ENCODE measurements at places on chromosomes 4 and X.
A peak's percentile ranks its signal among the peaks of the same experiment; 100 is the strongest.

DNA sequence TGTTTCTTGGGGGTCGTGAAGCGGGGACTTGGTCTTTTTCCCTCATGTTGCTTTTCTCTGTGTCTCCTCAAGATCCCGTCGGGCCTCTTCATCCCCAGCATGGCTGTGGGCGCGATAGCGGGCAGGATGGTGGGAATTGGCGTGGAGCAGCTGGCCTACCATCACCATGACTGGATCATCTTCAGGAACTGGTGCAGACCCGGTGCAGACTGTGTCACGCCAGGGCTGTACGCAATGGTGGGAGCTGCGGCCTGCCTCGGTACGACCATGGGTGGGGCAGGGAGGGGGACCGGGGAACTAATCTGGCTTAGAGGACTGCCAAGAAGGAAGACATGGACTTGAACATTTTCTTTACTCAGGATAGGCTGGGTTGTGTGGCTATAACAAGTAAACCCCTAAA is 55.6 kb downstream of the CLCN4 start:
- no peak for DNase-seq

DNA sequence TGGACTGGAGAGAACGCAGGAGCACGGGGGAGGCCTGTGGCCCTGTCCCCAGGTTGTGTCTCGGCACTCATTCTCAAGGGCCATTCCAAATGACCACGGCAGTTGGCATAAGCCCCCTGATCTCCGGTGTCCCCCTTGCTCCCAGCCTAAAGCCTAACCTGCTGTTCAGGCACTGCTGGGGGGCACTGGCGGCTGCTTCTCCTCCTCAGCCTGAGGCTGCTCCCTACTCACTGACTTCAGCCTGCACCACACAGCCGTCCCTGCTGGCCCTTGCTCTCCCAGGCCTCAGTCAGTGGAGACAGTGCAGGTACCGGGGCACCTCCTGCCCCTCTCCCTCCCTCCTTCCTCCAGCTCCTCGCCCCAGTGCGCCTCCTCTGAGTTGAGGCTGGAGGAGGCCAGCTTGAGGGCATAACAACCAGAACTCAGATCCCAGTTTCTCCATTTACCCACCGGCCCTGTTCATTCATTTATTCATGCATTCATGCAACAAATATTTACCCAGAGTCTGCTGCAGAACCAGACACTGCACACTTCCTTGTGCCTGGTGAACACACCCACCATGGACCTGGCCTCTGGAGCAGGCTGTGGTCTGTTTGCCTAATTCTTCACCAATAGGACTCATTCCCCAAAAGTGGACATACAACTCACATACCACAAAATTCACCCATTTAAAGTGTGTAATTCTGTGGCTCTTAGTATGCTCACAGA is 65.0 kb downstream of the CPZ start:
- DNase-seq: no peak

DNA sequence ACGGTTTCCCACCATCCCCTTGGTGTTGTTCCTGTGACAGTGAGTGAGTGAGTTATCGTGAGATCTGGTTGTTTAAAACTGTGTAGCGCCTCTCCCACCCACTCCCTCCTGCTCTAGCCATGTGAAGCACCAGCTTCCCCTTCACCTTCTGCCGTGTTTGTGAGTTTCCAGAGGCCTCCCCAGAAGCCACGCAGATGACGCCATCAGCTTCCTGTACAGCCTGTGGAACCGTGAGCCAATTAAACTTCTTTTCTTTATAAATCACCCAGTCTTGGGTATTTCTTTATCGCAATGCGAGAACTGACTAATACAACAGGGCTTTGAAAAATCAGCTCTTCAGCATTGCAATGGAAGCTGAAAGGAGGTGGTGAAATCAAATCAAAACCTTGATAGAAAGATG is 50.0 kb downstream of the FGFBP1 start:
- no peak for DNase-seq

GRCh38 chr4:186844059-186844681 is 120.5 kb upstream of the FAT1 start:
- no peak for DNase-seq

DNA sequence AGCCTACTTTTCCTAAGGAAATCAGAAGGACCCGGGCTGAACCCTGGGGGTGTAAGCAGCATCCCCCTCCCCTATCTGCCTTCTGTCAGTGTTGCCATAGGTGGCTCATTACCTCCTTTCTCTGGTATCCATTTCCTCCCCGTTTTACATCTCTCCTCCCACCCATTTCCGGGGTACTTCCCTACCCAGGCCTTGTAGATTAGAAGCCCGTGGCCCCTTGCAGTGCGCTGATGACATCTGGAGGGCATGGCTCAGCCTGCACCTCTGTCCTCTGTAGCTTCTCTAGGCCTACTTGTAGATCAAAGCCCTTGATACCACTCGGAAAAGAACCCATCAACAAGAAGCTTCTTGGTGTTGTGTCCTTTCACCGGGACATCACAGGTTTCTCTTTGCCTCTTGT is 71.8 kb downstream of the NBDY start:
- no peak for DNase-seq

- DNase-seq: no peak
Measured at GRCh38 chr4:40865696-40866095, 115.9 kb downstream of the NSUN7 start.

- DNase-seq: no peak
Measured at GRCh38 chr4:40915318-40916217, 165.8 kb downstream of the NSUN7 start.

- no peak for DNase-seq
Measured at GRCh38 chrX:100083211-100083610, 326.9 kb downstream of the PCDH19 start.

DNA sequence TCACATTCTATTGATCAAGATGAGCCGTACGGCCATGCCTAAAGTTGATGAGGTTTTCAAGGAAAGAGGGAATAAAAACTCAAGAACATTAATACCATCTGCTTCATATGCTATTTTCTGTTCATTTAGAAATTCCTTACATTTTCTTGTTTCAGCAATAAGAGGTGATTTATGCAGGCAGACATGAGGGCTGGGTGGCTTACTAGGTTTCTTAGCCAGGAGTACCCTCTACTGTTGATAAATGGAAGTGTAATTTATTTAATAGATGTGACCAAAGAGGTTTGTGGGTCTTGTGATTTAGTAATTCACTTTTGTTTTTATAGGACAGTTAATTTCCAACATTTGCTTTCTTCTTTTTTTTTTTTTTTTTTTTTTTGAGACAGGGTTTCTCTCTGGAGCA is 6.4 kb upstream of the SMIM9 start:
- DNase-seq: peak; percentile 42

DNA sequence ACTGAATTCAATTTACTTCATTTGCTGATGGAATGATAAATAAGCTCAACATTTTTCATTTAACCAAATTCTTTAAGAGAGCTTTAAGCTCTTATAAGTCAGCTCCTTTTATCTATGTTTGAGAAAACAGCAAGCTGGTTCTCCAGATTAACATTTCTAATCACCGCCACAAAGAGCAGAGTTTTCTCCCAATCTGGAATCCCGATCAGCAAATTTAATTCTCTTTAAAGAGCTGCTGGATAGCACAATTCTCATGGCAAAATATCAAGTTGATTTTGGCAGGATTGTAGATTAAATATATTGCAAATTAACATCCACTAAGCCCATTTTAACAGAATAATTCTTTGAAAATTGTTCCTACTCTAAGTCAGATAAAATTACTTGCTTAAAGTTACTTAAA is 48.8 kb downstream of the RPS6KA3 start:
- no peak for DNase-seq

DNA sequence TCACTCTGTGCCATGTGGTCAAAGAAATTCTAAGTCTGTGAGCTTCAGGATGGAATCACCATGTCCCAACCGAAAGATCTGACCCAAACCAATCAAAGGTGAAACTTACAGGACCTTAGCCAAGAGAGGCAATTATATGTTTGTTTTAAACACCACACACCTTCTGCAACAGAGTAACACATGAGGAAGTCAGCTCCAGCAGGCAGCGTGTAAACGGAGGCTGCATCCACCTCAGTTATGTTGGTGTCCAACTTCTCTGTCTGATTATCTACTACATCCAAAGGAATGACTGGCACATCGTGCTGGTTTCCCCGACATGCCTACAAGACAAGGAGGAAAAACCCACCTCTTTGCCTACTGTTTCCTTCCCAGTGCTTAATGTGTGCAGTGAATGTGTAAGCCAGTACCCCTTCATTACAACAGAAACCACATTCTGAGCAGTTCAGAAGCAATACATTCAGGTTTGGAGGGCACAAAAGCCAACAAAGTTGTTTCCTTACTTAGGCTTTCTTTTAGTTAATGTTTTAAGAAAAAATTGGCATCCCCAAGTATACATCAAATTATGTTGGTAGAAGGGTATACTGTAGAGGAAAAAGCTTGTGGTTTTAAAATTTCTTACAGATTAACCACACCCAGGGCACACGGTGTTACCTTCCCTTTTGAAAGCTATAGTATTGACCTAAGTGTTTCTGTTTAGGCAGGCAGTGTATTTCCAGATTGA is 12.4 kb downstream of the CASP6 start:
- no peak for DNase-seq

DNA sequence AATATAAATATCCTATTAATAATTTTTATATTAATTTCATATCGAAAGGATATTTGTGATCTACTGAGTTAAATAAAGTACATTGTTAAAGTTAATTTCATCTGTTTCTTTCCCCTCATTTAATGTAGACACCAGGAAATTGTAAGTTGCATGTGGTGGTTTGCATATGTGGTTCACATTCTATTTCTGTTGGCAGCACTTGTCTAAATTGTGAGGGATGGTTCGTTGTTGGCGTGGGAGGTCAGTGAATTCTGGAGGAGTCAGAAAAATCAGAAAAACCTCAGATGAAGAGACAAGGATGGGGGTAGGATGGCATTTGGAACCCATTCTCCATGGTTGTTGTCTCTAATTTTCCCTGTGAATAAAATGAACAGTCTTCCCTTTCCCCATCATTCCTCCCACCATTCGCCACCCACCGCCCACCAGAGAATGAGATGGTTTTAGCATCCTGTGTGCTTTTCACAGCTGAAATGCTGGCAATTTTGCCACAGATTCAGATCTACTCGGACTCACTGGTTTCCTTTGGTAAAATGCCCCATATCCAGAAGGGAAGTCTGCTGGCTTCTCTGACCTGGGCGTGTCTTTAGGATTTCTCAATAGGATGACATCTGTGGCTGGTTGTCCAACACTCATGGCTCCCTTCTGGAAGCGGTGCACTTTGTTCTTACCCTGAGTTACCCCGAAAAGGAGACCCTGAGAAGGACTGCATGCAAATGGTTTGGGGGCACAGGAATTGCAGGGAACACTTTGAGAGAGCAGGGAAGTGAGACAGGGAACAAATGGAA is 52.3 kb downstream of the LGI2 start:
- DNase-seq: no peak

- no peak for DNase-seq
Measured at GRCh38 chr4:89579771-89580170, 257.2 kb downstream of the SNCA start.

- no peak for DNase-seq
Measured at GRCh38 chr4:146317783-146318182, 103.4 kb downstream of the REELD1 start.

DNA sequence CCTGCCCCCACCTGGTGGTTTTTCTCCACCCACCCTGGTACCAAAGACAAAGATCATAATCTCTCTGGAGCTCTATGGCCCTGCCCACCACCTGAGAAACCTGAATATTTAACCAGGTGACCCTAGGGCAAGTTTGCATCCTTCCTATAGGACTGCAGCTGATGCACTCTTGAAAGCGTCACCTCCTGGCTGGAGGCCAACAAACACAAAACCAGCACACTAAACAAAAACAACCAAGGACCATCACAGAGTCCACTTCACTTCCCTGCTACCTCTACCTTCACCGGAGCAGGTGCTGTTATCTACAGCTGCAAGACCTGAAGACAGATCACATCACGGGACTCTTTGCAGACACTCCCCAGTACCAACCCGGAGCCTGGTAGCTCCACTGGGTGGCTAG is 296.7 kb upstream of the FGF13 start:
- no peak for DNase-seq

GRCh38 chr4:26268246-26268645 is 52.6 kb upstream of the RBPJ start:
- DNase-seq: no peak

DNA sequence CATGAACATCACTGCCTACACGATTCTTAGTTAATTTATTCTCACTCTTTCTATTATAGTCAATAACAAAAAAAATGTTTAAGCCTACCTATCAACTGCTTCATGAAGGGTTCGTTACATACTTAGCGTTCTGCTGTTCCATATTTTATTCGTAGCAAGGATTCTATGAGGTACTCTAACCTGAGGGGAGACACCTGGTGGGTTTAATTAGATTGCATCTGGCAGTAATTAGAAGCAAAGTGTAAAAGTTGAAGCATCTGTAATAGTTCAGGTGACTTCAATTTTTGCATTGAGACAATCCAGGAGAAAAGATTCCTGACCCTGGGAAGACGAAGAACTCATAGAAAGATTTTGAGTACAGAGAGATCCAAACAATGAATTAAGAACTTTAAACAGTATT is 1655.8 kb upstream of the TENM3 start:
- no peak for DNase-seq

- no peak for DNase-seq
Measured at GRCh38 chr4:119733431-119733830, 104.8 kb upstream of the PDE5A start.

- no peak for DNase-seq
Measured at GRCh38 chrX:16993791-16994318, 47.4 kb downstream of the REPS2 start.

DNA sequence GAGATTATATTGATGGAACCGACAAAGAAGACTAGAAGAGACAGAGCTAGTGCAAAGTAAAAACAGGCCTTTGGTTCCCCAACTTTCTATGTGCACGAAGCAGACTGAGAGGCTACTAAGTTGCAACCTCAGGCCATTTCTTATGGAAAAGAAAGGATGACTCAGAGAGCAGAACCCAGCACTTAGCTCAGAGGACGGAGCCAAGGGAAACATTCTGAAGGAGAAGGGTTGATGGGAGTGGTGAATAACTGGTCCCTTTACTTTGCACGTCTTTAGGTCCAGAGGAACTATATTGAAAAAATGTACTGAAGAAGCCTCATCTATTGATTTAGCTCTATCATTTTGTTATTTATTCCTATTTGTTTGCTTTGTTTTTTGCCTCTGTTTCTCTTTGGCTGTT is 182.1 kb downstream of the CPE start:
- no peak for DNase-seq

All from NCI-H187 treated with DMSO at 0.1 percent for 48 hours (cell line).